ENCODE measurements at places on chromosomes 7 and 10.

GRCh38 chr10:27815261-27815660 lies 69.6 kb upstream of the MKX start:
- no peak for DNase-seq

GRCh38 chr10:34808801-34809745 lies 6.0 kb downstream of the PARD3 start:
- peak; percentile 7 for DNase-seq

DNA sequence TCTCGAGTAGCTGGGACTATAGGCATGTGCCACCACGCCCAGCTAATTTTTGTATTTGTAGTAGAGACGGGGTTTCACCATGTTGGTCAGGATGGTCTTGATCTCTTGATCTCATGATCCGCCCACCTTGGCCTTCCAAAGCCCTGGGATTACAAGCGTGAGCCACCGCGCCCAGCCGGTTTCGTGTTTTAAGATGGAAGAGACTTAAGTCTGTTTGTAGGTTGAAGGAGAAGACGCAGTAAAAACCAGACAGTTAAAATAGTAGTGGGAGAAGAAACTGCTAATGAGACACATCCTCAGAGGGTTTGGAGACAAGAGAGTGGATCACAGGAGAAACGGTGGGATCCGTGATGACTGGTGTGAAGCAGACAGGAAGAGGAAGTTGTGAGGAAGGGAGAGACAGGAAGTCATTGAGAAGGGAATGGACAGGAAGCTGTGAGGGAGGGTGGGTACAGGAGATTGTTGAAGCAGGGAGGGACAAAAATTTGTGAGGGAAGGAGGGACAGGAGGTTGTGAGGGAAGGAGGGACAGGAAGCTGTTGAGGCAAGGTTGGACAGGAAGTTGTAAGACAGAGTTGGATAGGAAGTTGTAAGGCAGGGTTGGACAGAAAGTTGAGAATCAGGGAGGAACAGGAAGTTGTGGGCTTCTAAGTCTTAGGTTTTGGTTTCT lies 115.5 kb downstream of the WDFY4 start:
- no peak for DNase-seq

GRCh38 chr10:79090134-79090803 lies 21.5 kb downstream of the ZMIZ1 start:
- DNase-seq: peak; percentile 21

DNA sequence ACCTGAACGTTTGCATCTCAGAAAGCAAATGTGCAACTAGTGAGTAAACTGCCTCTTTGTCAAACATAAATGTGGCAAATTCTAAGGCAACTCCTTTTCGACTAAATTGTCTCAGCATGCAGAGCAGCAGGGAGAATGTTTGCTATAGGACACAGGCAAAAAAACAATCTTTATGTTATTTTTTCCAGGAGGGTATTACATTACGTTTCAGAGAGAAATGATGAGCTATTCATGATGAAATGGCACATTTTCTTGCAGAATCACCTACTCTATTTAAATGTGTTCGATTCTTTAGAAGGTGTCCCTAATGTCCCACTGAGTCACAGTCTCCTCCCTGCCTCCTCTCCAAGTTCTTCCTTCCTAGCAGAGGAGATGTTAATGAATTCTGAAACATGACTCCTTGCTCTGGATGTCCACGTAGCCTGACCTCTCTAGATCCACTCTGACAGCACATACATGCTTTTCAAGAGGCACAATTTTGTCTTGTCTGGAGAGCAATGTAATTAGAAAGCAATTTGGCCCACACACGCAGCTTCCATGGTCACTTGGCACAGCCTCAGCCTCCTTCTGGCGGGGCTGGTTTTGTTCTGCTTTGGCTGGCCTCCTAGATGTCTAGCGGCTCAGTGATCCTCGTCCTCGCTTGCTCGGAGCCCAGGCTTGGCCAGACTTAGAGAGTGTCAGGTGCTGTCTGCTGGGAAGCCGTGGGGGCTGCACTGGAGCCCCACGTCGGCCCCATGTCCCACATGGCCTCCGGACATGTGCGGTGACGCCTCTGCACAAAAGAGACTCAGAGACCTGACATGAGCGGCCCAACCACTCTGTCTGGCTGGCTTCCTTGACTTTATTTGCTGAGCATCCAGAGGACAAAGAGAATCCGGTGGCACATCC lies 125.7 kb upstream of the ZNF438 start:
- no peak for DNase-seq

DNA sequence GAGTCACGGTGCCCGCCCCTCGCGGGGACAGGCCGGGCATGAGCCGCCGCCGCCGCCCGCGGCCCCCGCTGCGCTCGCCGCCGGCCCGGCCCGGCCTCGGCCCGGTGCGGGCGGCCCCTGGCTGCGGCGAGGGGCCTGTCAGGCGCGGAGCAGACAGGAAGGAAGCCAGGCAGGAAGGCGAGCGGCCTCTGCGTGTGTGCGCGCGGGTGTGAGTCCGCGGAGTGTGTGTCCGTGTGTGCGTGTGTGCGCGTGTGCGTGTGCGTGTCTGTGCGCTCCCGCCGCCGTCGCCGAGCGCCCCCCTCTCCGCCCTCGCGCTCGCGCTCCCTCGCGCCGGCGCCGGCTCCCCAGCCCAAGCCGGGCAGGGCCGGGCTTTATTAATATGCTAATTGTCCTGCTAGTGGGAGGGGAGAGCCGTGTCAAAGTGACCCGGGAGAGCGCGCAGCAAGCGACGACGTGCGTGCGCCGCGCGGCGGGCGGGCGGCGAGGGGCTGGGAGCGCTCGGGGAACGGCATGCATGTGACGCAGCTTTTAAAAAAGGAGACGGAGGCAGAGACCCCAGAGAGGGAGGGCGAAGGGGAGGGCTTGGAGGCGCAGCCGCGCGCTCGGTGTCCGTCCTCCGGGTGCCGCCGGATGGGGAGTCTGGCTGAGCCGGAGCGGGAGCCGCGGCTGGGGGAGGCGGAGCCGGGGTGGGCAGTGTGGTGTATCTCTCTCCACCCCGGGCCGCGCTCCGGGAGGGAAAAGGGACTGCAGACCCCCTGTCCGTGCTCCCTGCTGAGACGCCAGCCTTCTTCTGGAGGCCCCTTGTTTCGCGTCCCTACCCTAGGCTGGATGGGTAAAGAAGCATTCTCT lies at the start of gene LDB1:
LDB1 (minus strand) TSS at position 227 of the 849 bp plus-strand sequence. CDS start 258 bp downstream, outside the sequence.
- DNase-seq: peak; percentile 53

DNA sequence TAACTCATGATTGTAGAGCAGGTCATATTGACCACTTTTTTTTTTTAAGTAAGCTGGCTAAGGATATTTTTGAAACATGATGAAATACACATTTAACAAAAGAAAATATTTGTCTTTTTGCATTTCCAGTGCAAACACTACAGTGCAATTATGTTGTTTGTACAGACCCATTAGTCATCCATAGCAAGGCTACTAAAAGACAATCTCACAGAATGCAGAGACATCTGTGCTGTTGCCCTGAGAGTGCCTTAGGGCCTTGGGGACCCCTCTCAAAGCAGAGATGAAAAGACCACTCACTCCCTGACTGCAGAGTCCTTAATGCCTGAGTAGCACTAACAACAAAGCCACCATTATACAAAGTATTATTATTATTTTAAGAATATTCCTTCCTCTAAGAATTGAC lies 104.5 kb downstream of the NRCAM start:
- no peak for DNase-seq

GRCh38 chr7:126286317-126286716 lies 966.4 kb downstream of the GRM8 start:
- DNase-seq: no peak

DNA sequence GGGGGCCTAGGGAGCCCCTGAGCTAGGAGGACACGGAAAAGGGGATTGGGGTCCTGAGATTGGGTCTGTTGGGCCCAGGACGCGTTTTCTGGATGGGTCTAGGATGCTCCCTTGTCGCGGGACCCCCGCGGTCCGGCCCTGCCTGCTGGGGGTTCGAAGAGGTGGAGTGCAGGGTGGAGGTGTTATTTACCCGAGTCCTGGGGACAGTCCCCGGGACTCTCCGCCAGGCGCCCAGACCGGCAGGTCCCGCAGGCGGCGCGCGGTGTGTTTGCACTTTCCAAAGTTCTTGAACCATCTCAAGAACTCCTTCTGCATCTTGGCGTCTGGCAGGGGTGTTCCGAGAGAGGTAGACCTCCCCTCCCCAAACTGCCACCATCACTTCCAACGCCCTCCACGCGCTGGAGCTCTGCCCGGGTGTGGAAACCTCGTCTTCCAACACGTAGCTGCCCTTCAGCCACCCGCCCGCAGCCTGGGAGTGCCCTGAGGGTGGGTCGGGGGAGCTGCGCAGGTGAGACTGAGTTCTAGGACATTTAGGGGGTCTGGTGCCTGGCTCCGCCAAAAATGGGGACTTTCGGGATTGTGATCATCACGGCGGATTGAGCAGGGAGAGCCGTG lies 569 bp downstream of the CAV1 start:
- peak; percentile 17 for DNase-seq

- no peak for DNase-seq
These were observed 742.3 kb downstream of the TNS3 start for GRCh38 chr7:46839651-46840050.

GRCh38 chr10:25646371-25646770 lies 287.7 kb upstream of the MYO3A start:
- DNase-seq: no peak

GRCh38 chr7:24756545-24757352 lies 515 bp downstream of the GSDME start:
- peak; percentile 64 for DNase-seq

DNA sequence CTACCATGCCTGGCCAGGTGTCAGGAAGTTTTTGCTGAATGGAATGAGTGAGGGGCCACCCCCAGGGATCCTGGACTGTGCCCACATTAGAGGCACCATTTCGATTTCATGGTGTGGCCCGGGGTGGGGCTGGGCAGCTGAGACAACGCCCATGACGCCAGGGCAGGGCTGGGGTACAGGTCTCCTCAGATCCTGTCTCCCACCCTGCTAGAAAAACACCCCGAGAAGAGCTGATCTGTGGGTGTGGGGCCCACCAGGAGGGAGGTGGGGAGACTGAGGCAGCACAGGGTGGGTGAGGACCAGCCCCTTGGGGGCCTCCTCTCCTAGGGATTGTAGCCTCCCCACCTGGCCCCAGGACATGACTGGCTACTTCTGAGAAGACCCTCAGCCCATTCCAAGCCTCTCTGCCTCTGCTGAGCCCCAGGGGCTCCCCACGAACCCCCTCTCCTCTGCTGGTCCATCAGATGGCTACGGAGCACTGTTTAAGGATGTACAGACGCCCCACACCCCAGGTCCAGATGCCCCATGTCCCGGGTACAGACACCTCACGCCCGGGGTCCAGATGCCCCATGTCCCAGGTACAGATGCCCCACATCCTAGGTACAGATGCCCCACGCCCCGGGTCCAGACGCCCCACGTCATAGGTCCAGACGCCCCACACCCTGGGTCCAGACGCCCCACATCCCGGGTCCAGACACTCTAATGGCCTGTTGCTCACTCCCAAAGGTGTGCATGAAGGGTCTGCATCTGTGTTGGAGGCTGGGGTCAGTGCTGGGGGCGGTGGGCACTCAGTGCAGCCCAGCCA lies 99.4 kb downstream of the MICALL2 start:
- DNase-seq: no peak

DNA sequence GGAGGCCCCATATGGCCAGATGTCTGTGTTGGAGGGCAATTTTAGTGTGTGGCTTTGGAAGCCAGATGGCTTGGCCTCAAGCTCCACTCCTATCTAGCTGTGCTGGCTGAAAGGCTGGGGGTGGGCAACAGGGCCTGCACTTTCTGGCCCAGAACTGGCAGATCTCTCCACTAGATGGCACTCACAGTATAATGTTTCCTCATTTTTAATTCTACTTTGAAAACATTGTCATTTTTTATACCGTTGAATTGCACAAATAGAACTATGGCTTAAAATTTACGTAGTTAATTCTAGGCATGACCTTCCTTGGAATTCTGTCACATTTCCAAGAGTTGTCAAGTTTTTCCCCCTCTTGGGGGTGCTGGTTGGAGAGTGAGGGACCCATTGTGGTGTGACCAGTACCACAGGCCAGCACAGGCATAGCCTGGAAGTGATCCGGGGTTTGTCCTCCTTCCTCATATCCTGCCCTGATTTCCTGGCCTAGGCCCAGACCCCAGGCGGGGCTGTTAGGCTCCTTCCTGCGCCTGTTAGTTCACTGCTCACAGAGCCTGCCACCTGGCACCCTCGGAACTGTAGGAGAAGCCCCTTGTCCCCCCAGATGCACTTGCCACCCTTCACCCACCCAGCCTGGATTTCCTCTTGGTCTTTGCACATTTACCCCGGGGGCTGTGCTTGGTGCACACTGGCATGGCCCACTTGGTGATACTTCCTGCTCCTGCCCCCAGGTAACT lies 52.8 kb downstream of the ARHGAP22 start:
- DNase-seq: no peak

DNA sequence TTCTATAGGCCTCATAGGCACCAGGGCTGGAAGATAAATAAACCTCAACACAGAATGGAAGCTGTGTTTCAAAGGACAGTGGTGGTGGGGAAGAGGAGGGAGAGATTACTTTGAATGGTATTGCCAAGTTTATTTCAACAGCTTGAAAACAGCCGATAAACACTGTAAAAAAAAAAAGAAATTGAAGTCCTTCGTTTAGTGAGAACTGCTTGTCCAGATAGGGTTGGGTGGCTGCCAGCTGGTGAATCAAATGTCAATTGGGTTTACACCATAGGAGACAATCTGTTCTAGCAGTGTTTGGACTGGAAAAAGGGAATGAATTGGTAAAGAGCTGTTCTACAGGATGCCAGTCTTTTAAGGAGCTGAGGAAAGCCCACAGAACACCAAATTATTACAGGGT lies 254.8 kb downstream of the PHF14 start:
- no peak for DNase-seq

GRCh38 chr10:95303535-95303934 lies 12.7 kb upstream of the PDLIM1 start:
- no peak for DNase-seq

GRCh38 chr10:27745732-27746396 lies at the start of gene MKX:
Gene MKX, minus strand, starts transcription at chr10:27745819. Its CDS starts 2,404 bp downstream, at chr10:27743415.
- DNase-seq: peak; percentile 70

- DNase-seq: peak; percentile 45
These were observed 69.0 kb downstream of the PRSS58 start for GRCh38 chr7:142188846-142189245.

GRCh38 chr7:128359939-128360338 lies 1.6 kb downstream of the PRRT4 start:
- DNase-seq: no peak

GRCh38 chr7:134014935-134015334 lies 112.2 kb upstream of the LRGUK start:
- no peak for DNase-seq

DNA sequence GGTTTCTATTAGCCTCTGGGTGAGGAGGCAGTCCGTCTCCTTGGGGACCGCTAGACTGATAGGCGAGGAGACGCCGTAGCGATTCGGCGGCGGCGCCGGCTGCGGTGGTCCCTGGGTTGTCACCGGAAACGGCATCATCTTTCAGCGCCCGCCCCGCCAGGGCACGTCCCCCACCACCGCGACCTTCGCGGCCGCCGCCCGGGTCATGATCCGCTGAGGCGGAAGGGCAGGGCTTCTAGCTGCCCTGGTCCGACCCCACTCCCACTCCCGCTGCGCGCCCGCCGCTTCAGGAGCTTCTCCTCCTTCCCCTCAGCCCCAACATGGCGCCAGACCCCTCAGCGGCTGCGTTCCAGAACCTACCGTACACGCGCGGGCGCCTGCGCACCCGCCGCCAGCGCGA lies at the start of gene PAPOLB:
PAPOLB (minus strand) TSS at position 358 of the 400 bp plus-strand sequence; CDS start at position 138, 220 bp downstream.
- DNase-seq: no peak

GRCh38 chr7:108109221-108109908 lies 20.8 kb downstream of the LAMB4 start:
- peak; percentile 46 for DNase-seq

GRCh38 chr7:135177028-135177696 lies 6.7 kb upstream of the CYREN start:
- no peak for DNase-seq

- no peak for DNase-seq
These were observed 2.3 kb upstream of the TAX1BP1 start for GRCh38 chr7:27737616-27738015.
